HuH-7.5 (cell line): ENCODE measurements at places on chromosomes 5 and 9.

DNA sequence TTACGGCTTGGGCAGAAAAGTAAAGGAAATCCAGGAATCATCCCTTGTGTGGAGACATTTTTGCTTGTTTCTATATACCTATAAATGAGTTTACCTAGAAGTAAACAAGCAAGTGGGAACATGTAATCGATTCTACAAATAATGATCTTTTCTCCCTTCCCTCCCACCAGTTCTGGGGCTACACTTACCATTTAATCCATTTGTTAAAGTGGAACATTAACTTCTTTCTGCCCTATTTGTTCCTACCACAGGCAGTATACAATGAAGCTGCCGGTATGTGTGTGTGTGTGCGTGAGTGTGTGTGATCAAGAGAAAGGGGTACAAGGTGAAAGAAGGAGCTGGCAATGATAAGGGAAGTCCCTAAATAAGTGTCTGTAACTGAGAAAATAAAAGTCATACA is 26.4 kb upstream of the ELL2 start:
- DNase-seq, result no peak

- DNase-seq, result no peak
Observed at GRCh38 chr5:154829589-154830218, 20.7 kb downstream of the FAXDC2 start.

- no peak for DNase-seq
Observed at GRCh38 chr5:173806270-173807035, 81.7 kb upstream of the CPEB4 start.

- DNase-seq, result no peak
Observed at GRCh38 chr5:156174225-156174624, 152.7 kb upstream of the SGCD start.

GRCh38 chr9:117072216-117072615 is 342.6 kb downstream of the ASTN2 start:
- no peak for DNase-seq
